Esophagus mucosa (tissue), 1 donor: ENCODE measurements at places on chromosomes 6 and 20. TPM values are rescaled to one million over a fixed set of nuclear protein-coding genes. Genes with fewer than 3 reads are reported as not detected.

GRCh38 chr6:16851044-16851540, 89.8 kb upstream of the ATXN1 start:
- no peak for ATAC-seq

DNA sequence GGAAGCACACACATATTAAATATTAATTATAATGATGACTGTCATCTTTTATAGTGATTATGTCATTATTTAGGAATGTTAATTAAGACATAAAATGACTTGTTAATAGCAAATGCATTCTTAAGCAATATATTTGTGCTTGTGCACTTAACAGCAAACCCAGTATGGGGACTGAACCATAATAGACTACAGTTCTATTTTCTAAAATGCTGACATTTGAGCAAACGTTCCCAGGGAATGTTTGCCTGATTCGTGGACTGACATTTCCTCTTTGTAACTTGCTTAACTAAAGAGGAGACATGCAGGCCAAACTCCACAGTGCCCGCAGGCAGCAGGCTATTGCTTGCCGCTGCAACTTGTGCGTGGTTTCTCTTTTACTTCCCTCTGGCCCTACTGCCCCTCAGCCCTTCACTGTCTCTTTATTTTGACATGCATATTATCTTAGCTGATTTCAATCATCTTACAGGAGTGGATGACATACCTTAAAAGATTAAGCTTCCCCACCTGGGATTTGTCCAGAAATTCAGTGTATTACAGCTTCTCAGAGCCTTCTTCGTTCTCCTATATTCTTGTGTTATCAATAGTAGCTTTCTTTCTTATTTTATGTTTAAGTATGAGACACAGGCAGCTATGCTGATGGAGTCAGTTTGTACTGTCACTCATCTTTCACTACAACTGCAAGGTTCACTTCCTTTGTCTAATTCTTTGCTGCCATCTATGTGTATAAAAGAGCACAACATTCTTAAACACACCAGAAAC, 141.5 kb downstream of the GMDS start:
- ATAC-seq = peak; percentile 64

- no peak for ATAC-seq
Observed at GRCh38 chr6:143107440-143107839, 46.8 kb downstream of the AIG1 start.

DNA sequence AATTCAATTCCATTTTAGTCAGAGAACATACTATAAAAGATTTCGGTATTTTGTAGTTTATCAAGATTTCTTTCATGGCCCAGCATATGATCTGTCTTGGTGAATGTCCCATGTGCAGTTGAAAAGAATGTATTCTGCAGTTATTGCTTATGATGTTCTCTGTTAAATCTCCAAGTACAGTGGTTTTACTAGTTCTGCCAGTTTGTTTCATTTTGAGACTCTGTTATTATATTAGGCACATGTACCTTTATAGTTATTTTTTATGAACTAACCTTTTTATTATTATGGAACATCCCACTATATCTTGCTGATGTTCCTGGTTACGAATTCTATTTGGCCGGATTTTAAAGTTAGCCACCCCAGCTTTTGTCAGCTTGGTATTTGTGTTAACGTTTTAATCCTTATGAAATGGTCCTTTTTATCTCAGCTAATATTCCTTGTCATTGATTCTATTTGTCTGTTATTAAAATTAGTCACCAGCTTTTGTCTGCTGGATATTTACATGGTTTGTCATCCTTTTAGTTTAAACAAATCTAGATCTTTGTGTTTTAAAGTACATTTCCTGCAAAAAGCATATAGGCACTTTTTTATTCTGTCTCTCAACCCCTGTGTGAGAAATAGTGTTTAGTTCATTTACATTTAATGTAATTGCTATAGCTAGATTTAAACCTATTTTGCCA, 48.9 kb downstream of the VTA1 start:
- peak; percentile 26 for ATAC-seq

DNA sequence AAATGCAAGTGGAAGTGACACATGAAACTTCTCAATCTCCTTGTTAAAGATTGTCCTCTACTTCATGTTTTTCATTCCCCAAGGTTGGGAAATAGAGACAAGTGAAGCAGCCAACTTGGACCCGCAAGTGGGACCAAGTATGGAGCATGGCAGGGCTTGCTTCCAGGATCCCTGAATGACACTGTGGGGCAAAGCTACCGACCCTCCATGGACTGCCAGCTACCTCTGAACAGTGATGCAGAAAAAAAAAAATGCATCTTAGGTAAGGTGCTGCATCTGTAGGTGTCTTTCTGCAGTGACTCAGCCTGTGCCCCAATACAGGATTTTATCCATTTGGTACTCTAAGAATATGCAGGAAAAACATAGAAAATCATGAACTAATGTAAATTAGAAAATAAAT, 119.1 kb upstream of the ENPP5 start:
- ATAC-seq = no peak

GRCh38 chr20:46997187-46997586, 102.5 kb downstream of the EYA2 start:
- ATAC-seq = no peak

DNA sequence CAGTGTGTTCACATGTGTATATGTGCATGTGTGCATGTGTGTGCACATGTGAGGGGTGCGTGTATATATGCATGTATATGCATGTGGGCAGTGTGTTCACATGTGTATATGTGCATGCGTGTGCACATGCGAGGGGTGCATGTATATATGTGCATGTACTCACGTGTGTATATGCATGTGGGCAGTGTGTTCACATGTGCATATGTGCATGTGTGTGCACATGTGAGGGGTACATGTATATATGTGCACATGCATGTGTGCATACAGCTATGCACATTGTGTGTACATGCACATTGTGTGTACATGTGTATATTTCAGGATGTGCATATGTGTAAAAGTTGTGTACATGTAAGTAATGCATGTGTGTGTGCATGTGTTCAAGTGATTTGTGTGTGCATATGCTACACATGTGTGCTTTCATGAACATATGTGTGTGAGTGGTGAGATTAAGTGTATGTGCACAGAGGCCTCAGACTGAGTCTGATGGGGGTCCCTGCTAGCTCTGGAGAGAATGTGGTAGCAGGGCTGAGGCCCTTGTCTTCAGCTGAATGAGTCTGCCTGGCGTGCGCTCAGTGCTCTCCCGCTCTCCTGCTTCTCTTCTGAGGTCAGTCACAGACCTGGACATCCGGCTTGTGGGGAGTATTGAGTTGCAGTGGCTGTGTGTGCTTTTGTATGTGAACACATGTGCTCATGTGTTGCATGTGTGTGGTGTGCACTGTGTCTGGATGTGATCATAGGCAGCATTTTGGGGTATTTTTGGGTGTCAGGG, 19.9 kb upstream of the MYT1 start:
- ATAC-seq = no peak

- ATAC-seq = peak; percentile 28
Observed at GRCh38 chr6:161100072-161100471, 108.5 kb downstream of the MAP3K4 start.

- ATAC-seq = no peak
Observed at GRCh38 chr6:167229586-167229985, 61.5 kb upstream of the UNC93A start.

DNA sequence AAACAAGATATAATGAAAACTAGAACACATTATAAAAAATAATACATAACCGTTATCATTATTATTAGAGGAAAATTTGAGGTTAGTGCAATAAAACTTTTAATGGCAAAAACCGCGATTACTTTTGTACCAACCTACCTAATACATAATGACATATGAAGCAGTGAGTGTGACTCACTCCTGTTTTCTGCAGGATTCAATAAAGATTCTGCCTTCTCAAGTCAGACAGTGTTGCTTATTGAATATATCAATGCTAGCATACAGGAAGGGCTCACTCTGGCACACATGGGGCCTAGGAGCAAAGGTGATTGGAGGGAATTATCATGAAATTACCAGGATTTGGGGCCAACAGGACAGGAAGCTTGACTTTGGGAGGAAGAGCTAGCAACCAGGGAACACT, 230.8 kb upstream of the CEP162 start:
- ATAC-seq = no peak

- peak; percentile 15 for ATAC-seq
Observed at GRCh38 chr20:50034567-50035180, 51.9 kb downstream of the SNAI1 start.

GRCh38 chr20:50689864-50690649, 1.3 kb downstream of the RIPOR3 start:
- no peak for ATAC-seq

DNA sequence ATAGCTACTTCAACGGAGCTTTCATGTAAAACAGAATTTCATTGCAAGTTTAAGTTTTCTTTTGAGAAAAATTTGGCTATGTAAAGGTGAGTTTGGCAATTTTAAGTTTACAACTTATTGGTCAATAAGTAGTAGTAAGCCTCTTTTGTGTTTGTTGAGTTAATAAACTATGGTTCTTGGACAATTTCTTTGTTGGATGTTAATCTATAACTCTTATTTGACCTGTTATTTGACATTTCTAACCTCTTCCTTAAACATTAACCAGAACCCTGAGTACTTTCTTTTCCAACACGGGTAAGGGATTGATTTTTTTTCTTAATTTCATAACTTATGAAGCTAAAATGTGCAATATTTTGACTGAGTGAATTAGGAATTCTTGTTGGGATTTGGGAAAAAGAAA, 354.4 kb downstream of the PRKN start:
- no peak for ATAC-seq

DNA sequence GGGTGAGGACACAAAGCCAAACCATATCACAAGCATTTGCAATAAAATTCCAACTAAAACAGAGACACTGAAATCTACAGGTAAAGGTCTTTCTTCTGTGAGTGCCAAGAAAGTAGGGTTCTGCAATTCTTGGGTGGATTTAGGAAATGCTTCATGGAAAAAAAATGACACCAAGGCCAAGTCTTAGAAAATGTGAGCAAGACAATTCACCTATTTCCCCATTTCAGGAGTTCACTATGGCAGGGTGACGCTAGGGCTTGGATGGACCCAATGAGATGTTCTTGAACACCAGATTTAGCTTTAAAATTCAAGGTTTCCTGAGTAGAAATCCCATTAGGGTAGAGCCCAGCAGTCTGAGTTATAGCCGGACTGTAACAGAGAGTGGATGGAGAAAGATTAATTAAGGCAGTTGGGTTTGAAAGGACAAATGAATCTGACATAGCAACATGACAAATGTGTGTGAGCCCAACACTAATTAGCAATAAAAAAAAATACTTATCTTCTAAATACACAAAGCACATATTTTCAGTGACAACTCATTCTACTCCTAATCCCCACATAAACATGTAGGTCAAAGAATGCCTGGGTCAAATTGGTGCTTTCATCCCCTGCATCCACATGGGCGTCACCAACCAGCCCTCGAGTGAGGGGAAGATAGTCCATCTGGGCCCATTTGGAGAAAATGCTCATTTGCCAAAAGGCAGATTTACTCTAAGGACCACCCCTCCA, 180.4 kb upstream of the JARID2 start:
- no peak for ATAC-seq

- no peak for ATAC-seq
Observed at GRCh38 chr20:11296221-11296620, 621.5 kb upstream of the BTBD3 start.

DNA sequence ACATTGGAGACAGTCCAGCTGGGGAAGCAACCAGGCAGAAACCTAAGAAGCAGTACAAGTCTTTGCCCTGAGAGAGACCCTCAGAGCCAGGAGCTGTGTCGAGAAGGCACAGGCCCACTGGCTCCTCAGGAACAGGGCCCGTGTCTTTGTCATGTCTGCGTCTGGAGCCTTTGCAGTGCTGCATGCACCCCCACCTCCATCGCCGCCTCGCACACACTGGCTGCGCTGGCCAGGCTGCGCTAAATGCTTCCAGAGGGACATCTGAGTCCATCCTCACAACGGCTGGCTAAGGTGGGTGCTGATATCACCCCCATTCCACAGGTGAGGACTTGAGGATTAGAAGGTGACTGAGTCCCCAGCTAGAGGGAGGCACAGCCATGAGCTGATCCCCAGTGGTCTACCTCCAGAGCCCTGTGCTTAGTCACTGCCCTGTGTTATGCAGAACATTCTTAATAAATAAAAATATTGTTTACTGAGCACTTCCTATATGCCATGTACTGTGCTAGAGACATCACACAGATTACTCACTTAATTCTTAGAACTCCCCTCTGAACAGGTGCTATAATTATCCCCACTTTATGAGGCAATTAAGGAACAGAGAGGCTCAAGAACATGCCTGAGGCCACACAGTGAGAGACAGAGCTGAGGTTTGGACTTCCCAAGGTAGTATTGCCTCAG, 27.6 kb downstream of the GABRR2 start:
- no peak for ATAC-seq

- ATAC-seq = no peak
Observed at GRCh38 chr6:120587381-120587780, 746.9 kb downstream of the TBC1D32 start.

DNA sequence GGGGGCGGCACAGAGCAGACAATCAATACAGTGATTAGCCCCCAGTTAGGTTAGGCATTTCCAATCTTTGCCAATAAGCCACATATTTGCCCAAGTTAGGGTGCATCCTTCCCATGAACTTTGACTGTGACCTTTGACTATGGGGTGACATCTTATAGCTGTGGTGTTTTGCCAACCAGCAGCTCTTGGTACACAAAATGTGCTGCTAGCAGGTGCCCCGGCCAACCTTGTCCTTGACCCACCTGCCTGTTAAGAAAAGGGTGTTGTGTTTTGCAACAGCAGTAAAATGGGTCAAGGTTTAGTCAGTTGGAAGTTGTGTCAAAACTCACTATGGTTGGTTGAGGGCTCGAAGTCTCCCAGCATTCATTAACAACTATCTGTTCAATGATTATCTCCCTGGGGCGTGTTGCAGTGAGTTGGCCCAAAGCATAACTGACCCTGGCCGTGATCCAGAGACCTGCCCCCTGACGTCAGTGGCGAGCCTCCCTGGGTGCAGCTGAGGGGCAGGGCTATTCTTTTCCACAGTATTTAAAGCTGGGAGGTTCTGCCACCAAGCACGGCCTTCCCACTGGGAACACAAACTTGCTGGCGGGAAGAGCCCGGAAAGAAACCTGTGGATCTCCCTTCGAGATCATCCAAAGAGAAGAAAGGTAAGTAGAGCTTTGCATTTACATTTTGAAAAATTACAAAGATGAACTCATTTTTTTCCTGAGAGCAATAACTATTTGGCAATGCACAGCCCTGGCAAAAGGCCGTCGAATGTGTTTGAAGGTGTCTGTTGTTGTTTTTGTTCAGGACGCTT, at the start of gene PCK1:
Gene PCK1, plus strand, starts transcription at position 557 of the 802 bp plus-strand sequence. CDS start 302 bp downstream, outside the sequence.
- peak; percentile 76 for ATAC-seq

DNA sequence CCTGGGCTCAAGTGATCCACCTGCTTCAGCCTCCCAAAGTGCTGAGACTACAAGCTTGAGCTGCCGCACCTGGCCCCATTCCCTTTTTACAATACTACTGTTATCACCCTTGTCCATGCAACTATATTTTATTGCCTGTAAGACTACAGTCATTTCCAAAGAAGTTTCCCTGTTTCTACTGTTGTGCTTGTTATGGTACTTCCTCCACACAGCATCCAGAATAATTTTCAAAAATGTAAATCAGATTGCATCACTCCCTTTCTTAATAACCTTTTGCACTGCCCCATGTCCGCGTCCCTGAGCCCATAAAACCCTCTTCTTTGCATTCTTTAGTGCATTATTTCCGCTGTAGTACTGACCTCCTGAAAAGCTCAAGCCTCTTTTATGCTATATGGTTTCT, 128.9 kb upstream of the AKIRIN2 start:
- no peak for ATAC-seq

The CGA gene
- total RNA-seq = not detected

The LHFPL5 gene
- total RNA-seq = not detected

The CYP21A2 gene
- 0.60 TPM for total RNA-seq

The KCNQ2 gene
- not detected for total RNA-seq

The NUDT3 gene
- total RNA-seq = 18.7 TPM

The NTSR1 gene
- not detected for total RNA-seq

The MOCS1 gene
- total RNA-seq = 4.3 TPM

The GRIK2 gene
- 0.44 TPM for total RNA-seq

The TSPO2 gene
- not detected for total RNA-seq

The PARD6B gene
- total RNA-seq = 6.5 TPM

The ZC2HC1B gene
- total RNA-seq = not detected
